ENCODE measurements at places on chromosomes 2 and 18. TPM values are rescaled to one million over a fixed set of nuclear protein-coding genes. Genes with fewer than 3 reads are reported as not detected.
A peak's percentile ranks its signal among the peaks of the same experiment; 100 is the strongest.

GRCh38 chr2:239819974-239820555, 205.1 kb downstream of the NDUFA10 start:
- H3K27me3 ChIP-seq, result peaks cover 16% of the 10 kb centered on the region
- H3K27ac ChIP-seq, result no peak overlapping the region
- peaks cover 11% of the 10 kb centered on the region for H3K36me3 ChIP-seq
- no peak overlapping the region for H3K4me3 ChIP-seq
- H3K4me1 ChIP-seq, result no peaks in the 10 kb centered on the region

DNA sequence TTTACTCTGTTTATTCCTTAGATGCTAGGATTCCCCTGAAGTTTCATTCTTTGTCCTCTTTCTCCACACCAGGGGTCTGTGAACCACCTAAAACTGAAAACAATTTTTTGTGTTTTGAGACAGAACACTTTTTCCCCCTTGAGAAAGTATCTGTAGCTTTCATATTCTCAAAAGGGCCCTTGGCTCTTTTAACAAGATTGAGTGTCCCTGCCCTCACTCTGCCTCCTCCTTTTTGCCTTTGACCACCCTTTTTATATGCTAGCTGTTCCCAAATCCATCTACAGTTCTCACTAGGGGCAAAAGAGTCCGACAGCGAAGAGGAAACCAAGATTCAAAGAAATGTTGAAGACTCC, 883 bp upstream of the EHBP1 start:
- no peak for DNase-seq
- peaks cover 28% of the 10 kb centered on the region for H3K36me3 ChIP-seq

DNA sequence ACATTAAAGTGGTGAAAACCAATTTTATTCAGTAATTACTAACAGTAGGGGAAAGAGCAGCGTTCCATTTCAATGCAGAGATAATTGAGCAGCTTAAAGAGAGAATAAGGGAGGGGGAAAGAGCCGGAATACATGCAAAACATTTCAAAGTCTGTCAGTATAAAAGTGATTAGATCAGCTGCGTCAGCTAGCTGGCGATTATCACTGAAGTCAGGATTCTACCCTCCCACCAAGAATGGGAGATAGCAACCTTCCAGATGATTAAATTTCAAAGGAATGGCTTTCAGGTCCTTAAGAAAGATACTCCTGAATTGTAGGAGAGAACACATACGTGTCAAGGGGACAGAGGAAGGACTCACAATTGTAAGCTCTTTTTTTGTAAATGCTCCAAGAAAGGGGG, 2.7 kb upstream of the ZC3H6 start:
- no peak overlapping the region for H3K4me3 ChIP-seq
- H3K4me1 ChIP-seq, result peaks cover 12% of the 10 kb centered on the region
- no peak for DNase-seq
- H3K36me3 ChIP-seq, result 0 out of 2 replicates have a peak, but pooled peaks cover 5% of the 10 kb centered on the region
- H3K27me3 ChIP-seq, result no peaks in the 10 kb centered on the region

GRCh38 chr18:55457028-55457427, 131.0 kb downstream of the TCF4 start:
- H3K4me3 ChIP-seq, result no peak overlapping the region
- no peaks in the 10 kb centered on the region for H3K27me3 ChIP-seq
- H3K36me3 ChIP-seq, result peaks cover 11% of the 10 kb centered on the region
- H3K27ac ChIP-seq, result no peak overlapping the region
- DNase-seq, result no peak

DNA sequence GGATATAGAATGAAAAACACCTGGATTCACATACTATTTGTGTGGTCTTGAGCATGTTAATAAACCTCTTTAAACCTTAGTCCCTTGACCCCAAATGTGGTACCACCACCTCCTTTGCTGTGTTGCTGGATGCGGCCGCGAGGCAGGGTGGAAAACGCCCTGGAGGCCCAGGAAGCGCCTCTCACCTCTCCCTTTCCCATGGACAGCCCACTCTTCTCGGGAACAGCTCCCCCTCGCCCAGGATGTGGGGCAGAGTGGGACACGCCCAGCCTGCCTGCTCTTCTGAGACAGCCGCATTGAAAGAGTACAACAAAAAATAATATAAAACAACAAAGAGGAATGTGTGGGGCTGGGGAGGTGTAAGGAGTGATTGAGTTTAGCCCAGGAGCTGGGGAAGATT, 549.0 kb upstream of the ID2 start:
- peaks cover 2% of the 10 kb centered on the region for H3K27me3 ChIP-seq
- no peak overlapping the region for H3K27ac ChIP-seq
- H3K4me3 ChIP-seq, result no peak overlapping the region
- H3K4me1 ChIP-seq, result no peaks in the 10 kb centered on the region
- H3K36me3 ChIP-seq, result no peaks in the 10 kb centered on the region

The DSG1 gene
- total RNA-seq, result not detected

- peaks cover 63% of the 10 kb centered on the region for H3K4me1 ChIP-seq
- no peaks in the 10 kb centered on the region for H3K36me3 ChIP-seq
- DNase-seq, result no peak
- peaks cover 2% of the 10 kb centered on the region for H3K27me3 ChIP-seq
These were observed 141.2 kb upstream of the CTAGE1 start for GRCh38 chr18:22558945-22559385.

- H3K27ac ChIP-seq, result no peak overlapping the region
- DNase-seq, result no peak
- peaks cover 37% of the 10 kb centered on the region for H3K36me3 ChIP-seq
- peaks cover 14% of the 10 kb centered on the region for H3K27me3 ChIP-seq
These were observed 278.4 kb upstream of the TNP1 start for GRCh38 chr2:217138284-217138683.

GRCh38 chr2:225920621-225921220, 521.2 kb downstream of the NYAP2 start:
- H3K27ac ChIP-seq, result no peak overlapping the region
- H3K4me3 ChIP-seq, result no peak overlapping the region
- peaks cover 2% of the 10 kb centered on the region for H3K27me3 ChIP-seq
- peaks cover 10% of the 10 kb centered on the region for H3K36me3 ChIP-seq
- peaks cover 22% of the 10 kb centered on the region for H3K4me1 ChIP-seq

GRCh38 chr2:44562737-44563136, 201.0 kb downstream of the CAMKMT start:
- no peaks in the 10 kb centered on the region for H3K36me3 ChIP-seq
- H3K27ac ChIP-seq, result no peak overlapping the region
- H3K4me1 ChIP-seq, result peaks cover 9% of the 10 kb centered on the region
- H3K27me3 ChIP-seq, result no peaks in the 10 kb centered on the region
- no peak for DNase-seq

DNA sequence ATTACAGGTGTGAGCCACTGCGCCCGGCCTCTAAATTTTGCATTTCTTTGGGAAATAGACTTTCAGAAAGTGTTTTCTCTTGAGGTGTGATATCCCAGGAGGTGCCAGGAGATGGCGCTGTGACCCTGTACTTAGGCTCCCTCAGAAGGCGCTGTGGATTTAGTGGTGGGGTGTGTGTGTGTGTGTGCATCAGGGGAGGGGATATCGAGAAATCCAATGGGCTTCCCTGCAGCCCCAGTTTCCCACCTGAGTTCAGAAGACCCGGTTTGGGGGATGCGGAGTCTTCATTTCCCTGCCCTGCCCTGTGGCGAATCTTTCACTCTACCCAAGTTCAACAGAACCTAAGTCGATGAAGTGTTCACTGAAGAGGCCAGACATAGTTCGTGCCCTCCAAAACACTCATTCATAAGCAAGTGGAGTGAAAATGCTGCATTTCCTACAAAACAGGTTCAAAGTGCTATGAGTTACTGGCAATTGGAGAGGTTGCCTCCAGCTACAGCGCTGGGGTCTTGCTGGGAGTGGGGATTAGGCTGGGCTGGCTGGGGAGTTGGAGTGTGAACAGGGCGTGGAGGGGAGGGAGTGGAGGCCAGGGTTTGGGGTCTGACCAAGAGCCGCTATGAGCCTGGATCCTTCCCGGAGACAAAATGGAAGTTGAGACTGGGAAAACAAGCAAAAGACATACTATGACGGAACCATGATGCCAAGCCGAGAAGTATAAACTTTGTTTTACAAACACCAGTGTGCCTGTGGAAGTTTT, 6.5 kb upstream of the WNT6 start:
- H3K4me1 ChIP-seq, result peaks cover 16% of the 10 kb centered on the region
- no peaks in the 10 kb centered on the region for H3K36me3 ChIP-seq
- H3K27ac ChIP-seq, result no peak overlapping the region
- no peak overlapping the region for H3K4me3 ChIP-seq
- peaks cover 43% of the 10 kb centered on the region for H3K27me3 ChIP-seq
- DNase-seq, result peak; percentile 17

The ASXL3 gene
- total RNA-seq, result not detected

DNA sequence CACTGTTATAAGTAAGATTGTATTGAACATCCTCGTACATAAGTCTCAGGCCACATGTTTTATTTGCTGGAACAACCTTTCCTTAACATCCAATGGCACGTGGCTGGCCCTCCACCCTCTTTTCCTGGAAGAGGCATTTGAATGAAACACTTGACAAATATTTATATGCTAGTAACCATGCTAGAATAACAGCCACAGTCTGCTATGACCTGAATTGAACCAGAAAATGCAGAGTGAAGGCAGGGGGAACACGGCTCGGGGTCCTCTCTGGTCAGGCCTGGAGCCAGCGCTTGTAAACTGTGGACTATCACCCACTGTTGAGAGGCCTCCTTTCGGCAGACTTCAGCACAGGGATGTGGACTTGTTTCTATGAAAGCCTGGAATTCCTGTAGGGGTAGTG, 198.2 kb upstream of the COPS8 start:
- peak; percentile 48 for DNase-seq
- peak overlapping the region; percentile 43 for H3K4me3 ChIP-seq
- peaks cover 17% of the 10 kb centered on the region for H3K4me1 ChIP-seq
- peak overlapping the region; percentile 89 for H3K27ac ChIP-seq
- no peaks in the 10 kb centered on the region for H3K36me3 ChIP-seq
- H3K27me3 ChIP-seq, result peaks cover 6% of the 10 kb centered on the region

The ASPRV1 gene
- total RNA-seq, result 0.13 TPM

DNA sequence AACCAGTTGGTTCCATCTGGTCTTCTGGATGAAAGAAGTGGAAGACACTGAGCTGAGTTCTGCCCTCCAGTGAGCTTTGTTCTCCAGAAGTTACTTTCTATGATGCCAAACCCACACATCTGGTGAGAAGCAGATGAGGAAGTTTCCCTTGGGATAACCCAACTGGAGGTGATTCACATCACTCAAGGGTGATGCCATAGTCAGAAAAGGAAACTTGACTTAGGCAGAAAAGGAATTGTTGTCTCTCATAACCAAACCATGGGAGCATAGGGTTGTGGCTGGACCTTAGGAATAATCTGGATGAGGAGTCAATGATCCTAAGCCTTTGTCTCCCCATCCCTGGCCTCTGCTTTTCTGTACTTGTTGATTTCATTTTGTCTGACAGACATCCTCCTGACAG, 43.7 kb downstream of the CDC42EP3 start:
- DNase-seq, result no peak

The KCNIP3 gene
- total RNA-seq, result 2.4 TPM
